Esophagus squamous epithelium (tissue), 5 donors: ENCODE measurements at places on chromosomes 6 and 20.

DNA sequence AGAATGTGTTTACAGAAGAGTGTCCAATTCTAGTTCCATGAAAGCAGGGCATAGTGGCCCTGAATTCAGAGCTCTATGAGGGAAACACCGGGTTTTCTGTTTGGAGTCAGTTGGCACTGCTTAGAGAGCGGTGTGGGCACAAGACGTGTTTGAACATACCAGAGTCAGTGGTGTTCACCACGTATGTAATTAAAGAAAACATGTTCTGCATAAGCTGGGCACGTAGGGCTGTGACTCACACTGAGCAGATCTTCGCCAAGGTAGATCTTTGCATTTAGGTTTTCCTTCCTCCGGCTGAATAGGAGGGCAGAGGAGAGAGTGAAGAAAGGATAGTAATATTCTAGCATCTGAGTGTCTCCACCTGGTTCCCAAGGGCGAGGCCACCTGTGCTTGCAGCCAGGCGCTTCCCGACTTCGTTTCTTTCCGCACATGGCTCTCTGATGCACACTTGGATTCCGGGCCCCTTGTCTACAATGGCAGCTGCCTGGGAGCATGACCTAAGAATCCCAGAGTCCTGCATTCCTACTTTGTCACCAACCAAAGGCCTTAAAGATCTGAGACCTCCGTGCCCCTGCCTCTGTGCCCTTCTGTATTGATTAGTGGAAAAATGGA is 136.2 kb downstream of the ERMARD start:
- no peak for DNase-seq

DNA sequence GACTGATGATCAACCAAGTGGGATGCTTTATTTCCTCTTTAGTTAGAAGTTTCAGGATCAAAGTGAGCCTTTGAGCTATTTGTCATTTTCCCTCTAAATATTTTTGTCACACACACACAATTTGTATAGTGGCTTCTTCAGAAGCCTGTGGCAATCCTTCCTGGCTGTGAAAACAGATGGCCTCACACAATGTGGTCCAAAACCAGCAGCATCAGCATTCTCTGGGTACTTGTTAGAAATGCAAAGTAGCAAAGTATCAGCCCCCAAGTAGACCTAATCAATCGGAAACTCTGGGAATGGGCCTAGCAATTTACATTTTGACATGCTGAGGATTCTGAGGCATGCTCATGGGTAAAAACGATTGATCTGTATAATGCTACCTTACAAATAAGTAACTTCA is 115.9 kb downstream of the PAX1 start:
- DNase-seq = no peak

DNA sequence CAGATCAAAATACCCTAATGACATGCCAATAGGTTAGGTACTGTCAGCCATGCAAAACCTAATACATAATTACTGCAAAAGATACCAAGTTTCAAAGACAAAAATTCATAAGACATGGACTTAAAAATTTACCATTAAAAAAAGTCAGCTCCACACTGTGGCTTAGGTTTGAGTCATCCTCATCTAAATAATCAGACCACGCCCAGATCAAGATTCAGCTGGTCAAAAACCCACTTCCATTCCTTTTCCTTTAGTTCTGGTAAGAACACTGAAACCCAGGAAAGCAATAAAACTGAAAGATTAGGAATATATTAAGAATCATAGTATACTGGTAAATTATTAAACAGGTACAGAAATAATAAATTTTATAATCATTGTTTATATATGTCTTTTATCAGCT is 81.0 kb upstream of the ASF1A start:
- no peak for DNase-seq

DNA sequence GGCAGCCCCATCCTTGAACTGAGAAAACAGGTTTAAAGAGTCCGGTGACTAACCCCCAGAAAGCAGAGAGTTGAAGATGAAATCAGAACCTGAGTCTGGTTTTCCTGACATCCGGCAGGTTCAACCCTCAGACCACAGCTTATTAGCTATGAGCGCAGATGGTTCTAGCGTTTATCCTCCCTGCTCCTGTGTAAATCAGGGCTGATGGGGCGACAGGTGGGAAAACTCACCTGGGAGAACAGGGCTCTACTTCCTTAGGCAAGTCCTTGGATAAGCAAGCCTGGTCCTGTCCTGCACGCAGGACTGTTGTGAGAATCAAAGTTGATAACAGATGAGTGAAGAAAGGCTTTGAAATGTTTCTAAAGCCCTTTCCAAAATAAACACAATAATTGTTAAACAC is 31.4 kb downstream of the GHRH start:
- DNase-seq = no peak

- DNase-seq = no peak
Observed at GRCh38 chr20:61461461-61461860, 209.4 kb downstream of the CDH4 start.

DNA sequence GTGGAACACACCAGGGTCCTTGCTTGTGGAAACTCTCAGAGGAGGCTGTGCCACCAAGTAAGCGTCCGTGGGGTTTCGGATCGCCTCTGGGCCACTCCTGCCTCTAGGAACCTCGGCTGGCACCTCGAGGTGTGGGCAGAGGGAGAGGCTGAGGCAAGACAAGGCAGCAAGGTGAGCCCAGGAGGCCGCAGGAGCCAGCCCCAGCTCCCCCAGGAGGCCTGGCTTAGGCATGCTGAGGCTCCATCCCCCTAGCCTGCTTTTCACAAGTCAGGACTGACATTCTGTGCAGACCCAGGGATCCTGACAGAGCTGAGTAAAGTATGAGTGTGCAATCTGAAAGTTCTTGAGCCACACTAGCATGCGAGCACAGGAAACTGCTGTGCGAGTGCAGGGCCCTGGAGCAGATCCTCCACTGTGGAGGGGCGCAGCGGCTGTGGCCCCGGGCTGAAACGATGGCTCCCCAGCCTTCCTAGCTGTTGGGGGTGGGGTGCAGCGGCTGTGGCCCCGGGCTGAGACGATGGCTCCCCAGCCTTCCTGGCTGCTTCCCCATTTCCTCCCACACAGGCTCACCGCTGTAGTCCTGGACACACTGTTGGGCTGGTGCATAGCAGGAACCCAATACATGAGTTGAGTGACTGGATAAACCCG is 75.2 kb upstream of the CD93 start:
- DNase-seq = no peak

GRCh38 chr20:33053291-33054106 is at the start of gene BPIFB3:
Gene BPIFB3, plus strand, starts transcription at chr20:33053903. Its CDS starts 1,533 bp downstream, at chr20:33055436.
- no peak for DNase-seq

GRCh38 chr6:119276211-119276610 is 73.3 kb downstream of the MAN1A1 start:
- no peak for DNase-seq

- DNase-seq = no peak
Observed at GRCh38 chr6:123810948-123811347, 7.3 kb downstream of the NKAIN2 start.

DNA sequence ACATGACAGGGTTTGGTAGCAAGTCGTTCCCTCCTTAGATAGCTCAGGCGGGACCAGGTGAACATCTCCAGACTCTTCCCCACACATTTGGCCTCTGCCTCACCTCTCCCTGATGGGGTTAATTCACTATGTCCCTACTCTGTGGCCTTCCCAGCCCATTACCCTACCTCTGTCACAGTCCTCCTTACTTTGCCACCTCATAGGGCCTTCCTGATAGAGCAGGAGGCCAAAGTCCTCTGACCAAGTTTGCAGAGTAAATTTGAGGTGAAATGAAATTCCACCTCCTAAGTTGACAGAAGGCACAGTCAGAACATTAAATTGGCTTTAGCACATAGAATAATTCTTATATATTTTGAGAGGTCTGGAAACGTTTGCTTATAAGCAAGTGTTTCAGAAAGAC is 53.1 kb upstream of the ARMC2 start:
- DNase-seq = no peak

GRCh38 chr6:75281653-75282052 is 2.9 kb downstream of the TMEM30A start:
- DNase-seq = no peak

DNA sequence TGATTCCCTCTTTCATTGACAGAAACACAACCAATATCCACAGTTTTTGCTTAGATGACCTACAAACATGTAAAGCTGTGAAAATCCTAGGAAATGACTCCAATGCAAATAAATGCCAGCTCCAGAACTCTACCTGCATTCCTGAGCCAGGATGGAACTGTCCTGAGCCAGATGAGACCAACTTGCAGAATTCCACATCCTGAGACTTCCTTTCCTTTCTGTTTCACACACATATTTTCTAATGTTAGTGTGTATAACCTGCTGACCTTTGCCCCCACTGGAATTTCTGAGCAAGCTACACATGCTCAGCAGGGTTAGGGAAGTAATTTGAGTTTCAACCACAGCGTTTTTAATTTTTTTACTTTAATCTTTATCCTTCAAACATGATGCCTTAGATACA is 69.6 kb upstream of the ADGRF1 start:
- DNase-seq = no peak

- DNase-seq = no peak
Observed at GRCh38 chr6:158730541-158730907, 80.7 kb downstream of the SYTL3 start.

GRCh38 chr6:29948277-29948676 is 5.9 kb downstream of the HLA-A start:
- DNase-seq = no peak

DNA sequence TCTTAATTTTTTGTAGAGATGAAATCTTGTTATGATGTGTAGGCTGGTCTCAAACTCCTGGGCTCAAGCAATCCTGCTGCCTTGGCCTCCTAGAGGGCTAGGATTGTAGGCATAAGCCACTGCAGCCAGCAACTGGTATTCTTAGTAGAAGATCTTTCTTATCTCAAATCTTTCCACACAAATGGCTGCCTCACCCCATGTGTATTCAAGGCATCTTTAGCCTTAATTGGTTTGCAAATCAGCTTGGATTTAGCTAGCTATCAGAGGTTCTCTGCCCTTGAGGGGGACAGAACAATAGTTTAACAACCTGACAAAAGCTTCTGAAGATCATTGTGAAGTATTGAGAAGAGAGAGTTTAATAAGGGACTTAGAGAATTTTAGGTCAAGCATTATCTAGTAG is 17.9 kb upstream of the ABRACL start:
- no peak for DNase-seq

GRCh38 chr6:45647341-45648261 is 269.9 kb upstream of the SUPT3H start:
- DNase-seq = no peak

- no peak for DNase-seq
Observed at GRCh38 chr20:4082406-4083097, 67.2 kb upstream of the RNF24 start.

DNA sequence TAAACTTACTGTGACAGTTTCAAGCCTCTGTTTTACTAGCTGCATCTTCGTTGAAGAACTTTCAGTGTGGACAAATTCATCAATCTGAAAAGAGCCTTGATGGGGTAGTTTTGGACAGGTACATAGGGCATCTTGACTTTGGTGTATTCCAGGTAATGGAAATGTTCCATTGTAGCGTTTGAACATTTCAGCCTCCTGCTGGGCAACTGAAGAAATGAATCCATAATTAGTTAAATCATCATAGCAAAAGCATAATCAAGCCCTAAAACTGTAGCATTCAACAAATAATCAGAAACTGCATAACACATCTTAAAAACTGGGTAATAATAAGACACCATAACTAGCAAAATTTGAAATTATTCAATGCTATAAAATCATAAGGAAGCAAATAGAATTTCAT is 86.2 kb downstream of the AHI1 start:
- no peak for DNase-seq

DNA sequence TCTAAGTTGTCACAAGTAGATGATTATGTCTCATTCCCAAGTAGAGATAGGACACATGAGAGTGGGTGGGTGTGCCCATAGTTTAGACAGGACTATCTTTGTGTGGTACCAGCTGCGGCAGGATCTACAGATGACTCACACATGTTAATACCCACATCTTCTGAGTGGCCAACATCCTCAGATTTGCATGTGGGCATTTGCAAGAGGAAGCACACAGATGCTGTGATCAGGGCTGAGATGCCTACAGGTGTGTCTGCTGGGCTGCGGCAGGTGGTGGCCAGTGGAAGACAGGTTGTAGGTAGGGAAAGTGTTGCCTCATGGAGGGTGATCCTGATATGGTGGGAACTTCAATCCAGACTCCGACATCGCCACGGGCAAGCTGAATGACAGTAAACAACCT is 50.8 kb downstream of the UTRN start:
- DNase-seq = no peak

GRCh38 chr6:11224252-11224965 is 8.1 kb downstream of the NEDD9 start:
- DNase-seq = no peak

DNA sequence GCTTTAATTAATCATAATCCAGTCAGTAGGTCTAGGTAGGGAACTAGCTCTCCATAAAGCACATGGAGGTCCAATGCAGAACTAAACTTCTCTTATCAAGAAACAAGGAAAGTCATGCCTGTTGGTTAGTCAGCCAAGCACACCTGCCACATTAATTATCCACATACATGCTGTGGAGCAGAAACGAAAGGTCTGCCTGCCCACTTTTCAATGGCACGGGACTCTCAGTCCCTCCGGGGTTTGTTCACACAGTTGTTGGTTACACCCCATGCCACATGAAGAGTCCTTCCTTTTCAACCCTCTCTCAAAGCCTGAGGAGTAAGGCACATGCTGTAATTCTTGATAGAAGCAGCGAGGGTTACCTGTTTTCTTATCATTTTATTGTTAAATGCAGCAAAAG is 1096.4 kb upstream of the MAP3K7 start:
- no peak for DNase-seq

- DNase-seq = no peak
Observed at GRCh38 chr20:63126876-63127699, 88.8 kb downstream of the YTHDF1 start.

- DNase-seq = peak; percentile 49
Observed at GRCh38 chr6:30061092-30061857, at the start of gene POLR1H. Gene POLR1H, plus strand, starts transcription at chr6:30061265. Its CDS starts 260 bp downstream, at chr6:30061525.

DNA sequence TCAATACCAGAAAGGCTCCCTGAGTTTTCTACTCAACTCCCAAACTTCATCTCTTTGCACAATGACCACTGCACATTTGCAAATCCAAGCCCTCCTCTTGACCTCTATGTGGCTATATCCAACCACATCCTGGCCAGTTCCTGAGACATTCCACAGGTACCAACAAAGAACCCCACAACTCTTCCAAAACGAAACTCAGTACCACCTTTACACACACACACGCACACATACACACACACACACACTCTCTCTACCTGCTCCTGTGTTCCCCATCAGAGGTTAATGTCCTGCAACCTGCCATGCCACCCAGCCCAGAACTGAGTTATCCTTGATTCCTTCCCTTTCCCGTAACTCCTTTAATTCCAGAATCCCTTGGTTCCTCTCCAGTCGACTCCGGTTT is 58.5 kb downstream of the CHD6 start:
- no peak for DNase-seq

GRCh38 chr6:92341201-92341600 is 1078.2 kb downstream of the EPHA7 start:
- no peak for DNase-seq

- no peak for DNase-seq
Observed at GRCh38 chr6:166775180-166775922, 148.3 kb upstream of the RPS6KA2 start.
